Retinal pigment epithelial cell (primary cell): ENCODE measurements at places on chromosomes 6 and 20.

- no peak for DNase-seq
Observed at GRCh38 chr20:63900413-63900812, 5.5 kb downstream of the DNAJC5 start.

- no peak for DNase-seq
Observed at GRCh38 chr6:167302796-167303195, 11.7 kb downstream of the UNC93A start.

- no peak for DNase-seq
Observed at GRCh38 chr20:2578475-2579192, 42.3 kb downstream of the TMC2 start.

- no peak for DNase-seq
Observed at GRCh38 chr6:71289039-71289801, 609 bp downstream of the OGFRL1 start.

GRCh38 chr20:2172305-2173175 lies 70.9 kb downstream of the STK35 start:
- DNase-seq, result no peak

DNA sequence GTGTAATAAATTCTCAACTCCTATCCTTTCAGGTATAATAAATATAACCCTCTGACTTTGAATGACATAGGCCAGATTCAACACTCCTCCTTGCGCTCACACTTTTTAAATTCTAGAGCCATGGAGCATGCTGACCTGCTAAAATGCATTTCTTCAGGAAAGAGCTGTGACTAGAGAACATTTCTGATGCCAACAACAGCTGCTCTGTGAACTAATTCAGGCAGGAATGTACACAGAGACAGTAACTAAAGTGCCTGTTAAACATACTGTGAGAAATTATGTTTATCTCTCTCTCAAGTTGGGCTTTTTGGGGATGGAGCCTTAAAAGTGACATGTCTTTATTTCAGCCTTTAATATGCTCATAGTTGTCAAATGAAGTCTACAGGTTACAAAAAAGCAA lies 8.3 kb downstream of the NHSL1 start:
- no peak for DNase-seq

GRCh38 chr20:32997431-32997830 lies 6.8 kb downstream of the SUN5 start:
- no peak for DNase-seq

GRCh38 chr20:34522969-34523871 lies 7.0 kb downstream of the DYNLRB1 start:
- DNase-seq, result no peak

GRCh38 chr20:21090721-21091120 lies 15.4 kb downstream of the LINC00237 start:
- DNase-seq, result no peak

DNA sequence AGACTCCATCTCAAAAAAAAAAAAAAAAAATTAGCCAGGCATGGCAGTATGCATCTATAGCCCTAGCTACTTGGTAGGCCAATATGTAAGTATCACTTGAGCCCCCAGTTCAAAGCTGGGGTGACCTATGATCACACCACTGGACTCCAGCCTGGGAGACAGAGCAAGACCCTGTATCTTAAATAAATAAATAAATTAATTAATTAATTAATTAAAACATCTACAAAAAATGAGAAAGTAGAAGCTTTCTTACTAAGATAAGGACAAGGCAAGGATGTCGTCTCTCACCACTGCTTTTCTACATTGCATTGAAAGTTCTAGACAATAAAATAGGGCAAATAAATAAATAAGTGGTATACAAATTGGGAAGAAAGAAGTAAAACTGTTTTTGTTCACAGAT lies 134.3 kb upstream of the CARMIL1 start:
- no peak for DNase-seq
